ENCODE measurements at places on chromosomes 2 and 18. TPM values are rescaled to one million over a fixed set of nuclear protein-coding genes. Genes with fewer than 3 reads are reported as not detected.

DNA sequence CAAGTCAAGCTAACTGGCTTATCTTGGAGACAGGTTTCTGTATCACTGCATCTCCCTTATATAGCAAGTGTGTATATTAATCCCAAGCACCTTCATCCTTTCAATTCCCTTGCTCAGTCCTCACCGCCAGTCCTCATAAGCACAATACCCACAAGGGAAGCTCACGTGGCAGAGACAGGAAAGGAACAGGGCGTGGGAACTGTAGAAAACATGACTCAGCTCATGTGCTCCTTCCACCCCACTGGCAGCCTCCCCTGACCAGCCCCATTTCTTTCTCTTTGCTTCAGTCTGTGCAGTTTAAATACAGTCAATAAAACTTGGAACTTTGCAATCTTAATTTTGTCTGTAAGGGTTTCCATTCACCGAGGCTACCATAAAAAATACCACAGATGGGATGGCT lies 36.5 kb upstream of the CDH19 start:
- DNase-seq, result peak; percentile 52

DNA sequence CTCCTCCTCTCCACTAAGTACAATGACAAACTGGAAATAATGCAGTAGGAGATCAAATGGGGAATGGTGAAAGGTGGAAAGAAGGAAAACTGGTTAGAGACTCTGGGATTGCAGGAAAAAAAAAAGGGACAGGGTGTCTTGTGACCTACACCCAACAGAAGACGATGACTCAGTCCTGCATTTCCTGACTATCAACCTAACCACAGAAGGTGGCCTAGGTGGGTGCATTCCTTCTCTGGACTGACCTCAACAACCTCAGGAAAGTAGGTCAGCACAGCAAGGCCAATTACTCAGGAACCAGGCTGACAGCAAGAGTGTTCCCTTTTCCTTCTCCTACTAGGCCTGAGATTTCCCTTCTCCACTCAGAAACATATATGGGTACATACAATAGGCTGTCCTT lies 1386.4 kb upstream of the ZEB2 start:
- DNase-seq, result peak; percentile 85

DNA sequence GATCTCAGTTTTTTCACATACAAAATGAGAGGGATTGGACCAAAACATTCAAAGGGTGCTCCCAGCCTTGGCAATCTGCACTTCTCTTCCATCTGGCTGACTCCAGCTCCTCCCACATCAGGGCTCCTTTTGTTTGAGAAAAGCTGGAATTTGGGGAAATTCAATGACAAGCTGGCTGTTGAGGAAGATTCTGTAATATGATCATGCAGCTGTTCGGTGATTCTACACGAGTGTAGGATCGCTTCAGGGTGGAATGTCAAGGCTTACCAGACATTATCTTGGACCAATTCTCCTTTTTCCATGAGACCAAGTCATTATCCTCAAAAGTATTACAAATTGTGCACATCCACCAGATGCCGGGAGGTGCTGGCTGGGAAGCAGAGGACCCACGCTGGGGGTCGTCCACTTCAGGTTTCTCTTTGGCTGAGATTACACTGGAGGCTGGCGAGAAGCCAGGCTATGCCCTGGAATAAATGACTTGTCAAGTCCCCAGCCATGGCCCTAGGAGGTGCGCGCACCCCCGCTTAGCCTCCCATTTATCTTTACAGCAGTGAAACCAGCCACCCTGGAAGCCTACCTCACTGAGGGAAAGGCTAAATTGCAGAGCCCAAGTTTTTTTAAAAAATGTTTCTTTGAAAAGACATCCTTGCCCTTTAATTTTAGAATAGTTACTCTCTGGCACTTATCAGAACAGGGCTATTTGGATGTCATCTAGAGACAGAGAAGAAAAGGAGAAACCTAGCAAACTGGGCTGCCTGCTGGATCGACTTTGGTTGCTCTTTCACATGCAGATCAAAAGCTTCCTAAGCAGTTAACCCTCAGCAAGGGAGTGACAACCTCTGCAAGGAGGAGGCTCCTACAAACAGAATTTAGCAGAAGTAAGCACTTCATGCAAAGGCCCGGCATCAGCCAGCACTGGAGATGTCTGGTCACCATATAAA lies 42.5 kb upstream of the LCLAT1 start:
- no peak for DNase-seq

DNA sequence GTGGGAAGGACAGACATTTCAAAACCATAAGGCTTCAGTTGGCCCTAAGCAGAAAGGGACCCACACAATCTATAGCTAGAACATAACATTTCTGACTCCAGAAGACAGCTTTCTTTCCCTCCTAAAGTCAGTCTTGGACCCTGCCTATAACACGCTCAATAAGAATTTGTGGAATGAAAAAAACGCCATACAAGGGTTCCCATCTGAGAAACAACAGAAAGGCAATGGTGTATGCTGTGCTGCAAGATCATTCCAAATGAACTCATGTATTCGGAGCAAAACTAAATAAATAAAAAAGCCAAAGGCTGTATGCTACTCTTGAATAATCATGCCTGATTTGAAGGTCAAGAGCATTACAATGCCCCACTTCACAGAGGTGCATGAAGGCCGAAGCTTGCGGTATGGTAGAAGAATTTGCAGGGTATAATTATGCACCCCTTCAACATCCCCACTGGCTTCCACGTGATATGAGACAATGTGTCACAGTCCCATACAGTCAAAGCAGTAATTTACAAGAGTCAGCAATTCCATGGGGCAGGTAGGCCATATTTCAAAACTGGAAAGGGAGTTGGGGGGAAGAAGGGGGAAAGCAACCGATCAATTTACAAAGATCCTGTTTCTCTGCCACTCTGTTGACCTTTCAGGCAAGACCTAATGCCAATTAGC lies 61.4 kb upstream of the SLC14A2 start:
- DNase-seq, result no peak

DNA sequence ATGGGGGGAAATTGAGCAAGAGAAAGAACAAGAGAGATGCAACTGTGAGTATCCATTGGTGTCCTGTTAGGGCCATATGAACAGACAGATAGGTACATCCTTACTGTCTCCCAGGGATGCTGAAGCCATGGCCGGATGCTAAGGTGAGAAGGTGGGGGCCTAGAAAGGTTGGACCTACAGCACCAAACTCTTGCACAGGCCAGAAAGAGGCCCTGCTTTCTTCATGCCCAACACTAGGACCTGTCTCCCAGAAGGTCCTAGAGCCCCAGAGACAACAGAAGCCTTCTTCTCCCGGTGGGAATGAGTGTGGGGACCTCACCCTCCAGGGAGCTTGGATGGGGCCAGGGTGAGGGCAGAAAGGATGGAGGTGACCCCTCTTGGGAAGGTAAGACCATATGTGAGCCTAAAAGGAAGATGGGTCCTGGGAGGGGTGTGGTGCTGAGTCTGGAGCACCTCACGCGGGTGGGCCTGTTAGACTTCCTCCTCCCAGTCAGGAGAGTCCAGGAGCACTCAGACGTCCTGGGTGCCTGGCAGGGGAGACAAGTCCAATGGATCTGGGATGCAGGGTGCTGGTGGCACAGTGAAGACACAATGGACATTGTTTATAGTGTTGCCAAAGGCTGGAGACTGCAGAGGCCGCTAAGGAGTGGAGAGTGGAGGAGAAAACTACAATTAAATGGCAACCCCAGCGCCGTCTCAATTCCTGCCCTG lies 265.3 kb downstream of the CYP26B1 start:
- DNase-seq, result no peak

- DNase-seq, result no peak
Measured at GRCh38 chr18:48805826-48806535, 144.8 kb downstream of the SMAD7 start.

DNA sequence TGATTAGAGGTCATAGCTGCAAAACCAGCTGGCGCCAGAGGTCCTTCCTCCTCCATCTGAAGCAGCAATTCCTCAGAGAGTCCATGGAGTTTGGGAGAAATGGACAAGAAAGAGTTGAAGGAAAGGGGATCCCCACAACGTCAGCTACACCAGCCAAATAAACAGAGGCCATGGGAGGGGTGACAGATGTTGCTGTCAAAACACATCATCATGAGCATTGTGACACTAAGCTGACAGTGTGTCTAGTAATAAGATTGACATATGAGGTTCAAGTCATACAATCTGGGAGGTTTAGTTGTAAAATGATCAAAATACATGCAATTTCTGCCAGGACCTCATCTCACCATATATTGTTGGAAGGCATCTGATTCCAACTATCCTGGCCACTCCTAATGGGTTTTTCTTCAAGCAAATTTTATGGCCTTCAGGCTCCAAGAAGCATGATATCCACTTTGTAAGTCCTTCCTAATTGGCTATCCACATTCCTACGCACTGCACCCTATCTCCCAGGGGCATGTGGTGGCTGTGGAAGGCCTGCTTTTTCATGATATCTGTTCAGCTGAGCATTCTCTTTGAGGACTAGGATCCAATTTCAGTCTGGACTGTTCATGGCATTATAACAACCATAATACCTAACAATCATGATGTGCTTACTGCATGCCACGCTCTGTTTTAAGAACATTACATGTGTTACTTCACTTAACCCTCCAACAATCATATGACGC lies 335.0 kb upstream of the ID2 start:
- DNase-seq, result no peak

DNA sequence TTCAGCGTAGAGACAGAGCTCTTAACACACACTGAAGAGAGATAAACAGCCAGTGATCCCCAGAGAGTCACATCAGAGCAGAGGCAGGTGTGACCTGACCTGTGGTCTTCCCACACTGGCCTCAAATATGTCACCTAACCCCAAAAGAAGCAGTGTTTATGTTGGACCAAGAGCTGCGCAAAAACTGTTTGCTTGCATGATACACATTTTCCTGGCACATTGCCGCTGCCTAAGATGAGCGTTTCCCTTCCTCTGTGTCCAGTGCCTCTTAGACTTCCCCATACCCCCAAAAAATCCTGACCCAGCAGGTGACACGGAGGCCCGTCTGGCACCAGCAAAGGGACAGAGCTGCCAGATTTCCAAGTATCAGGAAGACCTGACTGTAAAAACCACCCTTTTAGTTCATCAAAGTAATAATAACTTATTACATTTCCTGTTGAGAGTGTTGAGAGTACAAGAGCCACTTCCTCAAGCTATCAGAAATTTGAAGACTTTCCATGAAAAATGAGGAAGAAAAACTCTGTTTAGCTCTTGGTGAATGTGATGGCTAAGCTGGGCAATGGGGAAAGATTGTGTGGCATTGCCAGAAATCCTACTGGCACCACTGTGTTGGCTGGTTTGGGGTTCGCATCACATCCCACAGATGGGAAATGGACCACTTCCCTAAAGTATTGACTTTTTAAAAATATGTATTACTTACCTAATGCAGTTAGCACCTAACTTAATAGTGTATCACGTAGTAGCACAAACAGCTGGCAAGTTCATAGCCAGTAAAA lies 6.7 kb downstream of the TNFRSF11A start:
- DNase-seq, result no peak

- no peak for DNase-seq
Measured at GRCh38 chr2:191443446-191443845, 198.2 kb downstream of the MYO1B start.

DNA sequence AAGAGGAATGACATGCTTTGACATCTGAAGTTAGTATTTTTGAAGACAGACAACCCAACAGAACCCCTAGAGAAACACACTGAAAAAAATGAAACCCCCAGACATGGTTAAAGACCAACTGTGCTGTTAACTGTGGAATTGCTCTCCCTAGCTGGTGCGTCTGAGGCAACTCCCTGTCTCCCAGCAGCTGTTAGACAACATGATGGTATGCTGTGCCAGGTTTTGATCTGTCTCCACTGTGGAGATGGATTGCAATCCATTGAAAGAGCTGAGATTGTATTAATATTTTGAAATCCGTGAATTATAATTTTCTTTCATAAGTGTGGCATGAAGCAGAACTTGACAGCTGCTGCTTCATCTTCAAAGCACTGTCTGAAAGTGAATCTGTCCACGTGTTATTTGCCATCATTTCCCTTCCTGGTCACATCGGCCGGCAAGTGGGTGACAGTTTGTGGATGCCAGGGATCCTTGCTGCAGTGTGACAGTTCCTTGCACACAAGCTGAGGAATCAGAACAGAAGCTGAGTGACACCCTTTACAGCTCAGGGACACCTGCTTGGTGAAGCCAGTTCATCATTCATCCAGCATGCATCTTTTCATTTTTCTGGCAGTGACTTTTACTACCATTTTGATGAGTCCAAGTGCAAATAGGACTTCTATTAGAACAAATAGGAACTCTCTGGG lies 58.2 kb upstream of the ACSL3 start:
- no peak for DNase-seq

DNA sequence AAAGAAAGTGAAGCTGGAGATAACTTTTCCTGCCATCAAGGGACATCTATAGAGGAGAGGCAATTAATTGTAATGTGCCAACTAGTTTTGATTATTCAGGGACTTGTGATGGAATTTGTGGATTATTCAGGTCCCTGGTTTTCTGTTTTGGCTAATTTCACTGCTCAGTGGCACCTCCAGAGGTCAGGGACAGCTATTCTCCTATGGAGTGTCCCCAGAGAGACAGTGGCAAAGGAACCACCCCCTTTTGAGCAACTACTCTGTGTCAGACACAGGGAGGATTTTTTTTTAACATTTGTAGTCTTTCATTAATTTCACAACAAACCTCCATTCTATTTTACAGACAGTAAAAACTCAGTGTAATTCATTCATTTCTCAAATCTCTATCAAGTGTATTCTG lies 206.0 kb upstream of the SPRED2 start:
- DNase-seq, result no peak

DNA sequence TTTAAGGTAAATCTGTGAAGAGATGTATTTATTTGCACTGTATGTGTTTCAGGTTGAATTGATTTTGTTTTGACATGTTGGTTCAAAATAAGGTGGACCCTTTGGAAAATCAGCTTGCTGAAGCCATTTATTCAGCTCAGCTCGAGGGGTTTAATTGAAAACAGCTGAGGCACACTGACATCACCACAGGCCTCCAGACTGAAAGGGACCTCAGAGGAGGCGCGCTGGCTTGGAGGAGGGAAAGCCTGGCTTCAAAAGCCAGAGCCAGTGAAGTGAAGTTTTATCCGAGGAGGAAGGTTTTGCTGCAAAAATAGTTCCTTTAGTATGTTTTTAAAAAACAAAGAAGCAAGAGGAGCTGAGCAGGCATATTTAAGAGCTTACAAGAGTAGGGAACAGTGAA lies 26.9 kb upstream of the DNMT3A start:
- DNase-seq, result no peak

DNA sequence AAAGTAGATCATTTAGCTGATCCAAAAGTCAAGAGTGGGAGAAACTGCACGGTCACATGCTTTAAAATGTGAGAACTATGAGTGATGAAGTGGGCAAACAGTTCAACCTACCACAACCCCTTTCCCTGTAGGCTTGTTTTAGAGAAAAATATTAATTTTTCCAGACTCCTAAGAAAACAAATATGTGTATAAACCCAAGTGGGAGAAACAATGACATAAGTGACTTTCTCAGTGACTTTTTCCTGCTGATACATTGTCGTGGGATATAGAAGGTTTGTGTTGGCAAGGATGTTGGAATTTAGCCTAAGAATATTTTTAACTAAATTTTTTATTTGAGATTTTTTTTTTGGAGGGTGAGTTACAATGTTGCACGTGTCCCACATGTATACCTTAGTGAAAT lies 321.7 kb downstream of the FIGN start:
- DNase-seq, result no peak

- DNase-seq, result peak; percentile 1
Measured at GRCh38 chr2:74286725-74287124, 56.5 kb downstream of the SLC4A5 start.

Gene TDRD15
- not detected for polyA plus RNA-seq

Gene IKZF2
- polyA plus RNA-seq, result 6.4 TPM

Gene RNU2-63P
- polyA plus RNA-seq, result not detected

Gene SNED1
- 0.46 TPM for polyA plus RNA-seq

Gene ERMN
- not detected for polyA plus RNA-seq

Gene GCG
- not detected for polyA plus RNA-seq

Gene RESP18
- not detected for polyA plus RNA-seq

Gene PSTPIP2
- polyA plus RNA-seq, result 27.2 TPM

Gene EMILIN1
- 0.17 TPM for polyA plus RNA-seq

Gene CFAP65
- polyA plus RNA-seq, result 0.01 TPM

Gene TTN
- polyA plus RNA-seq, result 0.16 TPM

Gene TCF23
- polyA plus RNA-seq, result not detected

Gene MOB4
- polyA plus RNA-seq, result 25.8 TPM
